Sigmoid colon (tissue), 7 donors: ENCODE measurements at places on chromosomes 12 and 14. TPM values are rescaled to one million over a fixed set of nuclear protein-coding genes. Genes with fewer than 3 reads are reported as not detected.

DNA sequence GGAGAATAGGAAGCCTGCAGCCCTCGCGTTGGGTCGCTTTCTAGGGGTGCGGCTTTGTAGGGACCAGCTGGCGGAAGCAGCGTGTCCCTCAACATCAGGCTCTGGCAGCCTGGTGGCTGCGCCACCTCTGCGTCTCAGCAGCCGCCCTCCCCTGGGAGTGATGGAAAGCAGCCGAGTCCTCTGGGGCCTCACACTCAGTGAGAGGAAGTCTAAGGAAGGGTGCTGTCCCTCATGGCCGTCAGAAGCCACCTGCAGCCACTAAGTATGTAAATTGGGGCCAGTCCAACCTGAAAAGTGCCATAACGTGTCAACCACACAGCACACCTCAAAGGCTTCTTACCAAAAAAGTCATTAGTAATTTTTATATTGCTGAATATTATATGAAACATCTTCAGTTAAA lies 80.3 kb downstream of the WDR20 start:
- H3K36me3 ChIP-seq = peaks cover 10% of the 10 kb centered on the region
- no peak overlapping the region for H3K4me3 ChIP-seq
- H3K4me1 ChIP-seq = peaks cover 11% of the 10 kb centered on the region
- H3K27ac ChIP-seq = no peak overlapping the region
- no peaks in the 10 kb centered on the region for H3K27me3 ChIP-seq

DNA sequence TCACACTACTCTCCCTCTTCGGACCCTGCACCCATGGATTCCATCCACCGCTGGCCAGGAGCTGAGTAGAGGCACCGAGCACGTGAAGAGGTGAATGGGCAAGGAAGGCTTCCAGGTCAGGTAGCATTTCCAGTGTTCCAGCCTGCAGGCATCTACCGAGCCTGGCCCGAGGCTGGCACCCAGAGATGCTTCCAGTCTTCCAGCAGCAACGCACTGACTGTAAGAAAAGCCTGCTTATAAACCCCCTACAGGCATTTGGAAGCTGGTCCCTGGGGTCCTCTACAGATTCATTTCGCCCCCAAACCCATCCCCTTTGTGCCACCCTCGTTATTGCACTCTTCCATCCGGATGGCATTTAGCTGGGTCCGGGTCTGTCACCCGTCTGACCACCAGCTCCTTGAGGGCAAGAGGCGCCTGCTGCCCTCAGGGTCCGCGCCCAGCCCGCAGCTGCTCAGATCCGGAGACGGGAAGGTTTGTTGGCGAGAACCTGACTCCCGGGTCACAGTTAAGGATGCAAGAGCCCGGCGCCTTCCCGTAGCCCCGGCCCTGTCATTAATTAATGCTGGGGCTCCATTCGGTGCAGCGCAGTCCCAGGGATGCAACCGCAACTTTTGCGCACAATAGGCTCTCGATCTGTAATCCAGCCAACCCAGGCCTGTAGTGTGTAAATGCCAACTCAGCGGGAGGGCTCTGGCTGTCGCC lies 614 bp upstream of the MARK3 start:
- H3K36me3 ChIP-seq = no peaks in the 10 kb centered on the region
- DNase-seq = no peak
- H3K27ac ChIP-seq = peak overlapping the region; percentile 95
- H3K4me1 ChIP-seq = peaks cover 34% of the 10 kb centered on the region
- no peaks in the 10 kb centered on the region for H3K27me3 ChIP-seq

DNA sequence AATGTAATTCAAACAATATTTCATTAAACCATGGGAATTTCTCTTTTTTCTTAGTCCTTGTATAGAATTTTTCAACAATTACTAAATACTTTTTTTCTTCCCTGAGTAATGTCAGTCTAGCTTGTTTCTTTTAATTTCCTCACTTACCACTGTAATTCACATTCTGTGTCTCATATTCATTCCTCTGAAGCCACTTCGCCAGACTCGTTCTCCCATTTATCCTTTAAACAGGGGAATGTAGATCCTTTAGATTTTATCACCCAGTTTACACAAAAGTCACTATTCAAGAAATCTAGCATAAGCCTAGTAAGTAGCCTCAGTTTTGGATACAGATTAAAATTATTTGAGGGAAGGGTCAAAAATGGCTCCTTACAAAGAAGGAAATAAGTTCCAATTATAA lies 6.8 kb downstream of the USP15 start:
- no peak overlapping the region for H3K27ac ChIP-seq
- DNase-seq = no peak
- peaks cover 29% of the 10 kb centered on the region for H3K4me1 ChIP-seq
- no peaks in the 10 kb centered on the region for H3K27me3 ChIP-seq
- no peaks in the 10 kb centered on the region for H3K36me3 ChIP-seq
- no peak overlapping the region for H3K4me3 ChIP-seq

DNA sequence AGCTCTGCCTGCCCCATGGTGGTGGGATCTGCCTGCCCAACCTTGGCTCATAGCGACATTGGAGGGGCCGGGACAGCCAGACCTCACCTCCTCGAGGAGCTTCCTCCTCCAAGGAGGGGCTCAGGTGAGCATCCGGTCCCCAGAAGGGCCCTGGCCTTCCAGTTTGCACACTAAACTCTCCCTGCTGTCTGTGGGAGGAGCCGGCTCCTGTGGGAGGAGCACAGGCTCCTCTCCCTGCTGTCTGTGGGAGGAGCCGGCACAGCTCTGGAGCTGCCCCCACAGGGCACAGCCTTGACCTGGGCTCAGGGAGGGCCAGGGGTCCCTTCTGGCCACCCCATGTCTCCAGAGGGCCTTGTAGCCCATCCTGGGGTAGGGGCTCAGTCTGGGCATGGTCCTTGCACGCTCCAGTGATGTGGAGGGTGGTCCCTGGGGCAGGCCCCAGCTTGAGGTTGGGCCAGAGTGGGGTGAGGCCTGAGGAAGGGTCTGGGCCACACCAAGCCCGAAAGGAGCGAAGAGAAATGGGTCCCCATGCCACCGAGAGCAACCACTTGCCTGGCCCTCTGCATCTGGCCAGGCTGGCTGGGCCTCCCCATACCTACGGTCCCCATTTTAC lies 147.5 kb upstream of the C14orf180 start:
- H3K27me3 ChIP-seq = no peaks in the 10 kb centered on the region
- H3K4me3 ChIP-seq = no peak overlapping the region
- H3K4me1 ChIP-seq = peaks cover 14% of the 10 kb centered on the region
- H3K27ac ChIP-seq = no peak overlapping the region
- peak; percentile 38 for DNase-seq

DNA sequence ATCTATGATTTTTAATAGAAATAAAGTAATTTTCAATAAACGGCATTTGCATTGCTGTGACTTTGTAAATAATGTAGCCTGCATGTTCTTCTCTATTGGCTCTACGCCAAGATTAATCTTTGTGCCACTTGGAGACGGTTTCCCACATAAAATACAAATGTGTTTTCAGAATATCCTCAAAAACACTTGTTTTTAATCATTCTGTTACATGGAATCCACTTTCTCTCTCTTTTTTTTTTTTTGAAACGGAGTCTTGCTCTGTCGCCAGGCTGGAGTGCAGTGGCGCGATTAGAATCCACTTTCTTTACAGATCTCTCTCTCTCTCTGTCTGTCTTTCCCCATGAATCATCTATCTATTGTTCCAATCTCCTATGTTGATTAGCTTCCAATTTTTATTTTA lies 22.8 kb upstream of the SSPN start:
- H3K4me3 ChIP-seq = no peak overlapping the region
- no peaks in the 10 kb centered on the region for H3K27me3 ChIP-seq
- H3K36me3 ChIP-seq = no peaks in the 10 kb centered on the region

- no peaks in the 10 kb centered on the region for H3K4me1 ChIP-seq
- DNase-seq = no peak
- no peak overlapping the region for H3K27ac ChIP-seq
- H3K27me3 ChIP-seq = no peaks in the 10 kb centered on the region
- H3K4me3 ChIP-seq = no peak overlapping the region
Observed at GRCh38 chr12:44544018-44544417, 332.1 kb downstream of the NELL2 start.

- H3K4me3 ChIP-seq = no peak overlapping the region
- no peaks in the 10 kb centered on the region for H3K4me1 ChIP-seq
- H3K27me3 ChIP-seq = no peaks in the 10 kb centered on the region
- H3K27ac ChIP-seq = peak overlapping the region; percentile 70
Observed at GRCh38 chr12:6083601-6084000, 40.9 kb downstream of the VWF start.

GRCh38 chr12:54692353-54692752 lies 44.2 kb upstream of the DCD start:
- no peaks in the 10 kb centered on the region for H3K4me1 ChIP-seq
- no peaks in the 10 kb centered on the region for H3K36me3 ChIP-seq
- no peak for DNase-seq
- no peaks in the 10 kb centered on the region for H3K27me3 ChIP-seq
- no peak overlapping the region for H3K27ac ChIP-seq

GRCh38 chr14:79057333-79057732 lies 887.2 kb downstream of the NRXN3 start:
- no peaks in the 10 kb centered on the region for H3K36me3 ChIP-seq
- H3K27me3 ChIP-seq = no peaks in the 10 kb centered on the region
- DNase-seq = no peak
- H3K4me3 ChIP-seq = no peak overlapping the region
- peak overlapping the region; percentile 18 for H3K27ac ChIP-seq

- peak overlapping the region; percentile 63 for H3K27ac ChIP-seq
- no peak for DNase-seq
- no peak overlapping the region for H3K4me3 ChIP-seq
- no peaks in the 10 kb centered on the region for H3K27me3 ChIP-seq
- no peaks in the 10 kb centered on the region for H3K36me3 ChIP-seq
Observed at GRCh38 chr12:93668919-93669418, 8.2 kb upstream of the CRADD start.

- H3K4me3 ChIP-seq = no peak overlapping the region
- H3K27ac ChIP-seq = peak overlapping the region; percentile 41
- H3K4me1 ChIP-seq = no peaks in the 10 kb centered on the region
- no peaks in the 10 kb centered on the region for H3K36me3 ChIP-seq
Observed at GRCh38 chr12:97757481-97758193, 295.0 kb downstream of the RMST start.

- H3K4me3 ChIP-seq = no peak overlapping the region
- no peaks in the 10 kb centered on the region for H3K27me3 ChIP-seq
- H3K27ac ChIP-seq = no peak overlapping the region
- H3K36me3 ChIP-seq = no peaks in the 10 kb centered on the region
- no peaks in the 10 kb centered on the region for H3K4me1 ChIP-seq
- DNase-seq = no peak
Observed at GRCh38 chr12:43444940-43445564, 107.0 kb downstream of the ADAMTS20 start.

- H3K27ac ChIP-seq = no peak overlapping the region
- no peaks in the 10 kb centered on the region for H3K36me3 ChIP-seq
- H3K4me1 ChIP-seq = peaks cover 9% of the 10 kb centered on the region
- H3K27me3 ChIP-seq = no peaks in the 10 kb centered on the region
Observed at GRCh38 chr12:80269803-80270552, 170.6 kb downstream of the OTOGL start.

DNA sequence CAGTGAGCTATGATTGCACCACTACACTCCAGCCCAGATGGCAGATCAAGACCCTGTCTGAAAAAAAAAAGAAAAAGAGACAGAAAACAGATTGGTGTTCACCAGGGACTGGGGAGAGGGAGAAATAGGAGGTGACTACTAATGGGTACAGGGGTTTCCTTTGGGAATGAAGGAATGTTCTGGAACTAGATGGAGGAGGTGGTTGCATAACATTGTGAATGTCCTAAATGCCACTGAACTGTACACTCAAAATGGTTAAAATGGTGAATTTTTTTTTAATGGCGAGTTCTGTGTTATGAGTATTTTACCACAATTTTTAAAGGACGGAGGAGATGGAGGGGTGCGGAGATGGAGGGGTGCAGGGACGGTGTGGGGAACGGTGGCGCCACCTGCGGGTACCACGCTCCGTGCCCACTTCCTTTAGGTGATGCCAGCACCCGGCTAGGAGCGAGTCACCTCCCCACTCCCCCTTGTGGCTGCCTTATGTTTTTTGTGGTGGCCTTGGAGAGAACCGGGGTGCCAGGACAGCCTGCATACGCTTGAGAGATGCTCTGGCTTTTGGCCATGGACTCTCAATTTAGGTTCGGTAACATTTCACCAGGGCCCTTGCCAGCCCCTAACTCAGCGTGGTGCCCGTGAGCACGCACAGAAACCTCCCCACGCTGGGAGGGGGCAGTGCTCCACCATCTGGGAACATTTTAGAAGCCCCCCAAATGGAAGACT lies 16.1 kb downstream of the UBC start:
- H3K36me3 ChIP-seq = no peaks in the 10 kb centered on the region
- H3K27ac ChIP-seq = no peak overlapping the region
- no peaks in the 10 kb centered on the region for H3K27me3 ChIP-seq

DNA sequence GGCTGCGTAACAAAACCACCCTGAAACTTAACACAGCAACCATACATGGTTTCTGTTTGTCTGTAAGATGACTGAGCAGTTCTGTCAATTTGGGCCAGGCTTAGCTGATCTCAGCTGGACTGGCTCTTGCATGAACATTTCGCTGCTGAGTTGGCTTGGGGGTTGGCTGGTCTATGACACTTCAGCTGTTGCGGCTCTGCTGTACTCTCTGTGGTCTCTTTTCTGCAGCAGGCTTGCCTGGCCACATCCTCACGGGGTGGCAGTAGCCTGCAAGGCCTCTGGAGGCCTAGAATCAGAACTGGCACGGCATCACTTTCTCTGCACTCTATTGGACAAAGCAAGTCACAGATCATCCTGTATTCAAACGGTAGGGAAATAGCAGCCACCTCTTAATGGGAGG lies 216.2 kb downstream of the BCL11B start:
- no peak overlapping the region for H3K4me3 ChIP-seq
- H3K36me3 ChIP-seq = no peaks in the 10 kb centered on the region
- H3K4me1 ChIP-seq = no peaks in the 10 kb centered on the region
- no peak for DNase-seq
- no peaks in the 10 kb centered on the region for H3K27me3 ChIP-seq

- no peaks in the 10 kb centered on the region for H3K27me3 ChIP-seq
- no peak overlapping the region for H3K4me3 ChIP-seq
- DNase-seq = no peak
- H3K4me1 ChIP-seq = no peaks in the 10 kb centered on the region
Observed at GRCh38 chr12:80374615-80375014, 69.4 kb upstream of the PTPRQ start.

DNA sequence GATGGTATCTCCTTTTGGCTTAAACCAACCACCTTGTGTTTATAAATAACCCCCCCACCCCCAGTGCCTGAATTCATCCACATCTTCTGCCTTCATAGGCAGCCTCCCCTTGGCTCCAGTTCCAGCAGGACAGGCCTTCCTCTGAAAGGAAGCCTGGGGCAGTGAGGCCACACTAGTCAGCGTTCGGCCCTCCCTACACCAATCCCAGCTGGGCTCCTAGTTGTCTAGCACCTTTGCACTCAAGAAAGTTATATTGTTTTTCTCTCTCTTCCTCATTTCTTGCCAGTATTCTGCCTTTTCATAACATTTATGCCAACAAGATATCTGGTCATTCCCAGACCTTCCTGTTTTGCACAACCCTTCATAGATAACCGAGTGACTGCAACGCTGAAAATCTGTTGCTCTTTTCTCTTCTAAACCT lies 73.1 kb upstream of the ACTN1 start:
- DNase-seq = no peak

CLEC1B gene
- not detected for total RNA-seq

CLEC2A gene
- total RNA-seq = not detected

KSR2 gene
- 1.1 TPM for total RNA-seq

ZFHX2 gene
- 1.9 TPM for total RNA-seq

TMPRSS12 gene
- total RNA-seq = not detected

FAM90A1 gene
- 0.28 TPM for total RNA-seq

CCDC175 gene
- total RNA-seq = not detected

DDX51 gene
- 13.7 TPM for total RNA-seq
